ENCODE measurements at places on chromosomes 5 and 9.

DNA sequence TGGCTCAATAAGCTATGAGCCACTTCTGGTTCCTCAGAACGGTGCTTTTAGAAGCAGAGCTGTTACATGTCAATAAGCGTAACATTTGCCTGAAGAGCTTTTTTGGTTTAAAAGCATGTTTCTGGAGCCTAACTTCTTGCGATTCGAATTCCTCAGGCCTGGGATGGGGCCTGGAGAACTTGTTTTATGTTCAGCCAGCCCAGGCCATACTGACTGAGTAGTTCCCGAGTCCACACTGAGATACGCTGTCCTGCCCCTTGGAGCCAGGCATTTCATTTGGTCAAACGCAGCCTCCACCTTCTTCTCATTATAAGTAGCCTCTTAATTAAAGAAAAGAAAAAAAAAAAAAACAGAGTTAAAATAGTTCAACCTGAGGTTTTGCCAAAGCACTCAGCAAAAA lies 260.6 kb upstream of the ANKRD55 start:
- no peak for DNase-seq

- no peak for DNase-seq
These were observed 1.3 kb downstream of the CCT5 start for GRCh38 chr5:10251405-10251804.

DNA sequence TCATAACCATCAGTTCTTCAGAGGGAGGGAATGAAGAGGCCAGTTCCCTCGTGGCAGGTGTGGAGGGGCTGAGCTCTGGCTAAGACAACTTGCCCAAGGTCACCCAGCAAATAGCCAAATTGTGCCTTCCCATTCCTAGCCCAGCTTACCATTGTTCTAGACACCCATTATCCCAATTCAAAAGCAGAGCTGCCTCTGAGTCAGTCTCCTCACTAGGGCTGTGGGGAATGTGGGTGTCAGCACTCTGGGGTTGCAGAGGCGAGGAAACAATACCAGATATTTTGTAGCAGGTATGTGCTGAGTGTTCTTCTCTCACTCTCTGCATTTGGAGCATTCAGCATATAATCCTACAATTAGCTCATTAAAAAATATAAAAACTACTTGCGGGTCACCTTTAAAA lies 270.8 kb downstream of the PSAT1 start:
- DNase-seq: no peak

GRCh38 chr5:126801174-126801991 lies 24.4 kb downstream of the LMNB1 start:
- DNase-seq: no peak

DNA sequence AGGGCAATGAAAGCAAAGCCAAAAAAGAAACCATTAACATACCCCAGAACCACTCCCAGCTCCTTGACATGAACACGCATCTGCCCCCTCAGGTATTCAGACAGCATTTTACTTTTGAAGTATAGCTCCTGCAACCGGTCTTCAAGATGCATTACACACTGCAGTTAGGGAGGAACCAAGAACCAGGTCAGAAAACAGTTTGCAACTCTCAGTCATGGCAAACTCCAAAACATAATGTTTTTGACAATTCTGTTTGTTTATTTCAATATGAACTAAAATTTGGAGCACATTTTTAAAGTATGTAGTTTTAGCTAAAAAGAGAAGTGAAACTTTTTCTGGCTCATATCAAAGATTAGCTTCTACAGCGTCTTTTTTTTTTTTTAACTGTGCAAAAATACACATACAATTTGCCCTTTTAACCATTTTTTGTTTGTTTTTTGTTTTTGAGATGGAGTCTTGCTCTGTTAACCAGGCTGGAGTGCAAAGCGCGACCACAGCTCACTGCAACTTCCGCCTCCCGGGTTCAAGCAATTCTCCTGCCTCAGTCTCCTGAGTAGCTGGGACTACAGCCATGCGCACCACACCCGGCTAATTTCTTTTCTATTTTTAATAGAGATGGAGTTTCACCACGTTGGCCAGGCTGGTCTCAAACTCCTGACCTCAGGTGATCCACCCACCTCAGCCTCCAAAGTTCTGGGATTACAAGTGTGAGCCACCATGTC lies 12.2 kb upstream of the RAPGEF6 start:
- no peak for DNase-seq
